ENCODE measurements at places on chromosomes 11 and 22.

DNA sequence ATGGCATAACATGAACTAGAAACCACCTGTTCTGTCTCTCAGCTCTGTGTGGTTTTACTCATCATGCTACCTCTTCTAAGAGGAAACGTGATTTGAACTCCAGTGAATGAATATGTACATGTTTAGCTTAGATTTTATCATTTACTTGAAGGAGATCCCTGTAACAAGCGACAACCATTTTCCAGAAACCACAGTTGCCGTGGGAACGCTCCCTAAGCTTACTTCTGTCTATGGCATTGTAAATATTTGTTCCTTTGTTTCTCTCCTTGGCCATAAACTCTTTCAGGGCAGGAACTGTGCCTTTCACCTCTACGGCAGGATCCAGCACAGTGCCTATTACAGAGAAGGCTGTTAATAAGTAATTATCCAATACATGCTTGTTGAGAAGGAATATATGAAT is 17.1 kb upstream of the TPH1 start:
- no peak for DNase-seq

- no peak for DNase-seq
Measured at GRCh38 chr11:101241160-101241795, 111.7 kb upstream of the PGR start.

GRCh38 chr11:103338621-103339484 is 229.6 kb downstream of the DYNC2H1 start:
- DNase-seq: no peak

- DNase-seq: no peak
Measured at GRCh38 chr22:48169227-48169626, 1406.8 kb downstream of the TBC1D22A start.

DNA sequence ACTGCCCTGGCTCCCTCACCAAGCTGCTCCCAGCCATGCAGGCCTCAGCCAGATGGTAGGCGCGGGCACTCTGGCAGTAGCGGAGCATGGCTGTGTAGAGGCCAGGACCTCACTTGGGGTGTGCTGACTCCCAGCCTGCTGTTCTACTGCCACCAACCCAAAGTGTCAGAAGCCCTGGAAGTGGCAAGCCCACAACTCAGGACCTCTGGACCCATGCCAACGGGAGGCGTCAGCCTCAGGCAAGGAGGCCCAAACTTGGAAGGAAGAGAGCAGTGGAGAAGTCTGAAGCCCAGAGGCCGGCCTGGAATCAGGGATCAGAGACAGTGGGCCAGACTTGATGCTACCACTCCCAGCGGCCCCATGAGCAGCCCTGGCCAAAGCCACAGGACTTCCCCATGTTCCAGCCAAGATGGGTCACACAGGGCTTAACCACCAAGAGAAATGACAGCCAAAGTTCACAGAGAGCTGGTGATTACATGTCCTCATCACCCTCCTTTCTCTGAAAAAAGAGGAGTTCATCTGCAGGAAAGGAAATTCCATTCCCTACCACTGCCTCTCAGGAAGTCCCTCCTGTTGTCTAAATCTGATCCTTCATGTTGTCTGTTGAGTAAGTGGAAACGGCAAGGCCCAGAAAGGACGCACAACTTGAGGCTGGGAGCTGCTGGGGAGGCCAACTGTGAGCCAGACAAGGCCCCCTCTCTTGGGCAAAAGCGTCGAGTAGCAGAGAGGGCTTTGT is 4.4 kb downstream of the ARRB1 start:
- no peak for DNase-seq

GRCh38 chr11:73308961-73309919 is 1.2 kb downstream of the ARHGEF17 start:
- no peak for DNase-seq

All from activated naive CD4-positive, alpha-beta T cell treated with anti-CD3 and anti-CD28 coated beads, Interleukin-2, amount 50 U/mL, for 72 hours (primary cell).